ENCODE measurements at places on chromosomes 1 and 21.

GRCh38 chr1:219492717-219493116, 120.2 kb downstream of the ZC3H11B start:
- DNase-seq: no peak

DNA sequence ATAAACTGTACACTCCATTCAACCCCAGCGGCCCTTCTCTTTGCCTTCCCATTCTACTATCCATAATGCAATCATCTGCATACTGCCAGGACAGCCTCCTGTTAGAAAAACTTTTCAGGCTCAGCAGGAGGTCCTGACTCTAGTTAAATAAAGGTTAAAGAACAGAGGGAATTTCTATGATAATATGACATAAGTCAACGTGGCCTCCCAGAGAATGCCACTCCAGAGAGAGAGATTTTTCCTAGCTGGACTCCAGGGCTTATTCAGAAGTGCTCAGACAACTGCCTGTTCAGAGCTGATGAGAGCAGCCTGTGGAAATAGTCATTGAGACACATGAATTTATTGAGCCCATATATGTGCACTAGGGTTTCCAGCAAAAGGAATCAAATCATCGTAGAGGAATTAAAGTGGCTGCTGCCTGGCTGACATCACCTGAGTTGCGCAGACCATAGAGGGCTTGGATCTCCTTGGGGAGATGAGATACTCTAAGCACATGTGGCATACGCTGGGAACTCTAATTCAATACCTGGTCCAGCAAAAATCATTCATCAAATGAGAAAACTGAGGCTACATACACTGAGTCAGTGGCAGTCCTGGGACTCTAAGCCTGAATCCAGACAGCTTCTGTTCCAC, 736.2 kb downstream of the PTPRU start:
- DNase-seq: no peak

- DNase-seq: no peak
Observed at GRCh38 chr1:90919900-90920299, 101.9 kb downstream of the ZNF644 start.

GRCh38 chr1:110872366-110872744, 593 bp upstream of the CD53 start:
- DNase-seq: no peak

- DNase-seq: no peak
Observed at GRCh38 chr1:207605444-207606361, 39.2 kb upstream of the CR1L start.
